HTR-8/SVneo (cell line): ENCODE measurements at places on chromosomes 4 and X.
A peak's percentile ranks its signal among the peaks of the same experiment; 100 is the strongest.

DNA sequence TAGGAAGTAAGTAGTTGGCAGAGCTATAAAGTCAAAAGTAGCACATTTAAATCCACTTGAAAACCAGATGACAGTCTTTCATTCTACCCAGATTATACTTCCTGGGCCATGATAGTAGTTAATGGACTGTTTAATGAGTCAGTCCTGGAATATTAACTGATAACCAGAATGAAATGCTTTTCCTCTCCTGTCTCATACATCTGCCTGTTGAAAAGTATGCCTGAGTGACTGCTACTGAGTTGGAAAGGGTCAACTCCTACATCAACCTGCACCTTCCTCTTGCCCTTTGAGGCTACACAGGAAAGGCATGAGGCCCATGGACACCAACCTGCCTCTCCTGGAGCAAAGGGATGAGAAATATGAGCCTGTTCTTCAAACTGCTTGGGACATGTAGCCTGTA, 36.0 kb upstream of the COX7B2 start:
- DNase-seq, result no peak

DNA sequence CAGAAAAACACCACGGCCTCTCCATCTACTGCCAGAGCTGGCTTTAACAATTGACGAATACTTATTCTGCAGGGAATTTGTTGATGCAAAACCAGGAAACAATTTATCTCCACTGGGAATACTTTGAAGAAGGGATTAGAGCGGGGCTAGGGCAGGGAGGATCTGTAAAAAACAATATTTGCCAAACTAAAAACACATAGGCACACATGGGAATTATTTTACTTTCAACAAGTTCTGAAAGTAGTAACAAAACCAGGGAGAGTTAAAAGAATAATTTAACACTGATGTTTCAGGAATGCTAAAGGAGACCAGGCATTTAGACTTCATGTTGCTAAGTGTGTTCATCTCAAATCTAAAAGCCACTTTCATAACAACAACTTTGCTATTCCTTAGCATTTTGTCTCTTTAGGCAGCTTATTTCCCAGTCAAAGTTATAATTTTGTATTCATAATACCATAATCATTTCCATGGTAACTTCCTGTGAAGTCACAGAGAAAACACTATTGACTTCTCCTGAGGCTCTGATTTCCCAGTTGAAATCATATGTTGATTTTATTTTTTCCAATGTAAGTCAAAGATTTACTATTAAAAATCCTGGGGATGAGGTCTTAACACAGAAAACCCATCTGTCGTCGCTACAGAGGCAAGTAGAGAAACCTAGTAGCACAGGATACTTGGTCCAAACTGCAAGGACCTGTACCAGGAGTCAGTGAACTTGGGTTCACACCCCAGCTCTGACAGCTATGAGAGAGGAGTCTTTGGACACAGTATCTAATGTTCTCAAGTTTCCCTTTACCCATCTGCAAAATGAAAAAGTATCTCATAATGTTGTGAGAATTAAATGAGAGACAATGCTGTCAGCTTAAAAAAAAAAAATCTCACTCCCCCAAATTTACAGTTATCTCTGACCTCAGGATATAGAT, 69.3 kb downstream of the SH3RF1 start:
- no peak for DNase-seq

- DNase-seq, result no peak
Measured at GRCh38 chr4:40722576-40723161, 27.1 kb upstream of the NSUN7 start.

GRCh38 chrX:78383594-78383993, 56.2 kb upstream of the CYSLTR1 start:
- DNase-seq, result no peak

GRCh38 chrX:9566150-9566621, 101.3 kb downstream of the TBL1X start:
- peak; percentile 27 for DNase-seq

DNA sequence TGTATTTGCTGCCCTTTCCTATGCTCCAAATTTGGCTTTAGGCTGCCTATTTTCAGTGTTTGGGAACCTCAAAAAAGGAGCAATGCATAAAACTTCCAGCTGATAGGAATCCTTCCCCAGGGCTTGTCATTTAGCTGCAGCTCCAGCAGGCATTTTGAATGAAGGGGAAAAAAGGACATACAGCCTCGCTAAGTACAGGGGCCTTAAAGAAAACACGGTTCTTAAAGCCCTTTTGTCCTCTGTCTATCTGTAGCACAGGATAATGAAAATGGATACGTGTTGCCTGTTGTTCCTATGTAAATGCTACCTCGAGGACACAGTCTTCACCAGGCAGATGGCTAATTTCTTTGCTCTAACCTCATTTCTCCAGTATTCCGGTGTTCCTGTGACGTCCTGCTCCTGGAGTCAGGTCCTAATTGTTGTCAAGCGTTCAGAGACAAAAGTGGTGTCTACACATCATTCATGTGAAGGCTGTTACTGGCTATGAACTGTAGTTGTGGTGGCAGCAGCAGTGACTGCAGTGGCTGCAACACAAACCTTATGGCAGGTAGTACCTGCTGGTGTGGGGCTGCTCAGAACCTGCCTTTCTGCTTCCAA, 117.4 kb downstream of the MGST2 start:
- DNase-seq, result no peak

DNA sequence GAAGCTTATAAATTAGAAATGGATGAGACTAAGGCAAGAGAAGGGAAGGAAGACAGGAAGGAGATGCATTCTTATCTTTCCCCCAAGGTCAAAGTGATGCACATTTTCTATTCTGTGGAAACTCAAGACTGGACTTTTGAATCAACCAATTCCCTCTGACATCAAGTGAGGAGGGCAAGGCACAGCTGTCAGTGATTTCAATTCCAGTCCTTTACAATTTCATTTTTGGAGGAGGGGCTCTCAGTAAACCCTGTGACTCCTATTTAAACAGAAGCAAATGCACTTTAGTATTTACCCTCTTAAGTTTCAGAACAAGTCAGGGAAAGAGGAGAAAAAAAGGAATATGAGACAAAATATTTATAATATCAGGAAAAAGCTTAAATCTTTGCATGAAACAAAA, 134.0 kb downstream of the MGST2 start:
- DNase-seq, result no peak

DNA sequence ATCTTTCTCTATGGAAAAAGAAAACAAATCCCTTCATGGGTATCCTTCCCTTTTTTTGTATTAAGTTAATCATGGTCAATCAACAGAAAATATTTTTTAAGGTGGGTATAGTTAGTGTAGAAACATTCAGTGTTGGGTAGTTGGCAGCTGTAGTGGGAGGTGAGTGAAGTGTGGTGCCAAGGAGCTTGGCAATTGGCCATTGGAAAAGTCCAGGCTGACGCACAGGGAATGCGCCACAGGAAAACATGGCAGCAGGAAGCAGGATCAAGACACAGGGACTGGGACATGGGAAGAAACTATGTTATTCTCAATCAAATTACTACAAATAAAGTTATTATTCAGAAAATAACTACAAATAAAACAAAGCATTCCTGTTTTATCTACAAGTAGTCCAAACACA, 20.0 kb downstream of the PALLD start:
- no peak for DNase-seq

- DNase-seq, result no peak
Measured at GRCh38 chr4:147408189-147408588, 72.7 kb upstream of the EDNRA start.

DNA sequence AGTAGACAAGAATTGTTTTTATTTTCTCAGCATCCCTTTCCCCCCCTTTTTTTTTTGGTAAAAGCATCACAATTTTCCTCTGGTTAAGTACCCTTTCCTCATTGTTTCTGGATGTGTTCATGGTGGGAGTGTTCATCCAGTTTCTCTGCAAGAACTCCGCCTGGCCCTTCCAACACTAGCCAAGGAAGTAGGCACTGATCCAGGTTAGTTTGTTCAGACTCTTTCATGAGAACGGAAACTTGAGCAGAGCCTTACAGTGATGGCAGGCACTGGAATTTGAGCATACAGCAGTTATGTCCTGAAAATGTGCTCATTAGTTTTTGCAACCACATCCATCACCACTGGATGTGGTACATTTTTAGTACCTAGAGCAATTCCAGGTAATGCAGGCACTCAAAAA, 336.1 kb upstream of the BOD1L1 start:
- no peak for DNase-seq

DNA sequence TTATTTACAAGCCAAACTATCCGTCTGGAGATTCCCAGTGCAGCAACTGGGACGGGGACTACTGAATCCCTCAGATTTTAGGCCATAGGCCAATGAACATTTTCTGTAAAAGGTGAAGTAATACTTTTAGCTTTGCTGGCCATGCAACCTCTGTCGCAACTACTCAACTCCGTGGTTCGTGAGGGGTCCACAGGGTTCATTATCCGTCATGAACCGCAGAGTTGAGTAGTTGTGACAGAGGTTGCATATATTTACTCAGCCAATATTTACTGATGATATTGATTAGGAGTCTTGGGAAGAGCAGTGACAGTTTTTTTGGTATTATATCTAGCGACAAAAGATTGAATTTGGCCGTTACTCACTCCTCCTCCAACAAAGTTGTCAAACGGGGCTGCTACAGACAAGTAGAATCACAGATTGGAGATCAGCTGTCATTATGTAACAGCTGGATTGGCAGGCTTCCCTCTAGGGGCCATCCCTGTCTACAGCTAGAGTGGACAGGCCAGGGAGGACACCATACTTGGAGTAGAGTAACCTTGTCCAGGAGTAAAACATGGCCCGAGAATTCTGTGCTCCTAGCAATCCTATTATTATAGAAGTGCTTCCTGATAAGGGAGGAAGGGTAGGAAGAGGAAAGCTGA, 37.2 kb upstream of the CD38 start:
- no peak for DNase-seq

- DNase-seq, result no peak
Measured at GRCh38 chr4:165085946-165086345, 26.7 kb downstream of the TMEM192 start.

- DNase-seq, result no peak
Measured at GRCh38 chrX:78650906-78651437, 8.2 kb downstream of the RTL3 start.
